Fibroblast of mammary gland (primary cell): ENCODE measurements at places on chromosomes 3 and 15.

- DNase-seq = peak; percentile 60
These were observed 597 bp upstream of the CAMK1 start for GRCh38 chr3:9770276-9770812.

GRCh38 chr3:13427662-13428603 is 7.8 kb upstream of the NUP210 start:
- DNase-seq = no peak

GRCh38 chr3:6216135-6217026 is 644.5 kb upstream of the GRM7 start:
- DNase-seq = no peak

- DNase-seq = no peak
These were observed 56.6 kb upstream of the TNIK start for GRCh38 chr3:171516765-171517164.

- DNase-seq = no peak
These were observed 34.4 kb downstream of the TFRC start for GRCh38 chr3:196047391-196048030.

DNA sequence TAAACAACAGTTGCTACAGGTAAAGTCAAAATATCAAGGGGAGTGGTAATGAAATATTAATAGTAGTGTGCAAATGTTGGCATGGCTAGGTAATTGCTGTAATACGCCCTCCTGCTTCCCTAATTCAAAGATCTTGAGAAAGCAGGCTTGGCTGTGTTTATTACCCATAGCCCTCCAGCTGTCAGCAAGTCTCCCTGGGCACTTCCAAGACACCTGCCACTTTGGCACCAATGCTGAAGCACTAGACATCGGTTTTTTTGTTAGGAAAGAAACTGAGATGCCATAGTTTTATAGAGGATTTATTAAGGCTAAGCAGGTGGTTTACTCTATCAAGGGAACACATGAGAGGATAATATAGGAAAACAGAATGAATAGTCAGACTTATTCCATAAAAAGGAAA is 64.4 kb downstream of the P2RY1 start:
- DNase-seq = no peak

DNA sequence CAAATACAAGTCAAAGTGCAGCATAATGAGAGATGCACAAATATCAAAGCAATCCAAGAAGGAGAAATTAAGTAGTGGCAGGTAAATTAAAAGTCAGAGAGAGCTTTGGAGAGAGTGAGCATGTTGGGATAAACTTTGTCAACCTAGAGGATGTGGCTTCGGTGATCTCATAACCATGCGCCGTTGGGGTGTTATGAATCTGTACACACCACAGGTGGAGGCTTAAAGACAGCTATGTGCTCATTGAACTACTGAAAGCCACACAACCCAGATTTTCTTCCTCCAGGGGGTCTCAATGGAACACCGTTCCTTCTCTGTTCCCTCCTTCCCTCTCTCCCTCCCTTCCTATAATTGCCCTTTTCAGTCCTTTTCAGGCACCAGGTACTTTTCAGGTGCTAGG is 52.0 kb downstream of the SUCNR1 start:
- peak; percentile 49 for DNase-seq

GRCh38 chr3:87076946-87077345 is 86.0 kb upstream of the VGLL3 start:
- peak; percentile 75 for DNase-seq

DNA sequence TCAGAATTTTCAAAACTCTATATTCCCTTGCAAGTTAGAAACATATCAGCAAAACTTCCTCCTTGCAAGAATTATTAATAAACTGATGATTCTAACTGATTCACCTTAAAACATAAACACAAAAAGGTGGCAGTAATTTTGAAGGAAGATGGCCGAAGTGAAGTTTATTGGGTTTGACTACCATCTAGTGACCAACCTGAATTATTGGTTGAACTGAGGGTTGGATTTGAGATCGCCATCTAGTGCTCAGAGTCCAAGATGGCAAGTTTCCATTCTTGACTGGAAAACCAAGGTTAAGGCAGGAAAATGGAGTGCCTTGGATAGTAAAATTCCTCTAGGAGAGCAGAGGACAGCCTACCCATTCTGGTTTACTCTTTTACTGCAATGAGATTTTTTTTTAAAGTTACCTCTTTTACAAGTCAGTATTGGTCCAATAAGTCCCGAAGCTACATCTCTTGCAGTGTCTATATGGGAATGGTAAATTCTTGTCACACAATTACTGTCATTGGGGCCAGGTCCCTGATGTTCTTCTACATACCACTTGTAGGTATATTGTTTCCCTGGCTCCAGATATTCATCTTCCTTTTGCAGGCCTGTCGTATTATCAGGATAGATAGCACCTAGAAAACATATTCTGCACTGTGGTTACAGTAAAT is 51.6 kb upstream of the CP start:
- peak; percentile 92 for DNase-seq

GRCh38 chr15:40255033-40255432 is 16.2 kb downstream of the PAK6 start:
- DNase-seq = no peak

- DNase-seq = peak; percentile 43
These were observed 121.1 kb downstream of the CBLB start for GRCh38 chr3:105747696-105748095.

DNA sequence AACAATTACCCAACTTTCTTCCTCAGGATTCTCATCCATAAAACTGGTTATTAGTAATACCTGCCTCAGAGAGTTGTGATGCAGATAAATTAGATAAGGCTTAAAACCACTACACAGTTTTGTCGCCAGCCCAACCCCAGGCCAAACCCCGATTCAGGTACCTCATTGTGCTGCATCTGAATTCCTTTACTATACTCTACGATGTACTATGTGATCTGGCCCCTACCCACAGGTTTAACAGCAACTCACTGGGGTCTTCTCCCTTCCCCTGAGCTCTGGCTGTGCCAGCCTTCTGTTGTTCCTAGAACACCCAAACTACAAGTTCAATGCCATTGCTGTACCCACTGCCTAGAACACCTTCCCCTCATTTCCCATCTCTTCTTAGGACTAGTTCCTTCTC is 64.6 kb downstream of the MYO5A start:
- DNase-seq = no peak

- DNase-seq = peak; percentile 64
These were observed 69.7 kb downstream of the SCN5A start for GRCh38 chr3:38579551-38580449.

DNA sequence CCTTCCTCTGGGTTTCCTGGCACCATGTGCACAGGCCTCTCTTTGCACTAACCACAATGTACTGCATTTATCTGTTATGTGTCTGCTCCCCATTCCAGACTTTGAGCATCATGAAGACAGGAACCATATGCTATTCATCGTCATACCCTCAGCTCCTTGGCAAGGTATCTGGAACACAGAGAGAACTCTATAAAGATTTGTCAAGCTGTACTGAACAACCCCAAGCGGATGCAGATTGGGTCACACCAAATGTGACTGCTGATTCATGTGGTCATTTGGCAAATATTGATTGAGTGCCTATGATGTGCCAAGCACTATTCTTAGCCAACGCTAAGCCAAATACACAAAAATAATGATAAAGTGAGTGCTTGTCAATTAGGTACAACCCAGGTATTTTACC is 7.5 kb upstream of the MEGF11 start:
- peak; percentile 4 for DNase-seq

- DNase-seq = no peak
These were observed 72.6 kb downstream of the ZBTB20 start for GRCh38 chr3:115074502-115074901.

DNA sequence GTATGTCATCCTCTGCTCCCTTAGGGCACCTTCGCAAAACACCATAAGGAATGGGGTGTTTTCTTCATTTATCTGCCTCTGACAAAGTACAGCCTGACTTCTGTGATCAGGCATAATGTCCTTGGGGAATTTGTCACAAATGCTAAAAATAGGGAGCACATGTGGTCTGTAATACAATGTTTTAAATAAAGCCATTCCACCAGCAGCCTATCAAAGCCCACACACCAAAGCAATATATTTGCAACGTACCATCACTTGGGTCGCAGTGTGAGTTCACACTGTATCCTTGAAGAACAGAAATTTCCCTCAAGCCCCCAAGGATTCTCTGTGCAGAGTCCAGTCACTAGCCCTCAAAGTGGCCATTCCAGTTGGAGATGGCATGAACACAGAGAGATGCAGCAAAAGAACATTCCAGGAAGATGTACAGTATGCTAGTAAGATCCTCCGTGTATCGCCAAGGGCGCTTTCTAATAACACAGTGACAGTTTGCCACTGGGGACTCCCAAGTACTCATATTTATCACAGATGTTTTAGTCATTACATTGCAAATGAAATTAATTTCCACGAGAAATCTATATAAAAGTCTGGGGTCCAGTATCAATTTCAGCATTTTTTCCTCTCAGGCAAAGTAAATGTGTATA is 246.7 kb downstream of the MCTP2 start:
- DNase-seq = no peak

DNA sequence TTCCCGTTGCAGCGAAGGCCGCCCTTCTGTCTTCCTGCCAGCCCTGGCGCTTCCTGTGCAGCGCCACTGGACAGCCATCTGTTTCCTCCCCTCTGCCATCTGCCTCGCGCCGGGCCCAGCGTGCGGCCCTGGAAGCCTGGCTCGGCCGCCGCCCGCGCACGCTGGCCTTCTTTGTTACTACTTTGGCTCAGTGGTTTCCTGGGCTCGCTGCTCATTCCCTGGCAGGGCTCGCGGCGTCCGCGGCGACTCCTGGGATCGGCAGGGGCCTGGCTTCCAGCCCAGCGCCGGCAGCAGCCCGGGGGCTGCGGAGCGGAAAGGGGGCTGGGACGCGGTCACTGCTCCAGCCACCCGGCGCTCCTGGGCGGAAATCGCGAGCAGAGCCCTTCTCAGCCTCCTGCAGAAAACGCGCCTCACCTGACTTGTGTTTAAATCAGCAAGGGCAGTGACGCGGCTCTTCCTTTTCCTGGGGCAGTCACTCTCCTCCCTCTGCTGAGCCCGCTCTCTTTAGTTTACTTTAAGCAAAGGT is 10.0 kb downstream of the CMTM7 start:
- peak; percentile 67 for DNase-seq

GRCh38 chr15:25416693-25417092 is 22.1 kb downstream of the UBE3A start:
- no peak for DNase-seq

DNA sequence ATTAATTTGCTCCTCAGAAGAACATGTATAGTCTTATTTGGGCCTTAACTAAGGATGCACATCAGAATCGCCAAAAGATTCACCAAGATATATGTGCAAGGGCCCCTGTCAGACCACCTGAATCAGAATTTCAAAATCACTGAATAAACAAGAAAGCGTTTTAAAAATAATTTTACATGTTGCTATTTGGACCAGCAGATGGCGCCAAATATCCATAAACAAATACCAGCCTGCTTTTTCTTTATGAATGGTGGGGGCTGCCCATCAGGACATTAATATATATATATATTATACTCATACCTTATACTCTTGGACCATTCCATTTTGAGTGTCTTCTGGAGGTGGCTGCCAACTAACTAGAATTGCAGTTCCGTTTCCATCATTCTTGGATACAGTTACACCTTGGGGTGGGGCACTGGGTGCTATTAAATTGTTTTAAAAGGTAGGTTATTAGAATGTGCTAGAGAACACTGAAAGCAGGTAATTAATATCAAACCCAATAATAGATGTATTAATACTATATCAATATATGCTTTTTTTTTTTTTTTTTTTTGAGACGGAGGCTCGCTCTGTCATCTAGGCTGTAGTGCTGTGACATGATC is 1108.3 kb downstream of the ROBO1 start:
- DNase-seq = peak; percentile 62

- peak; percentile 95 for DNase-seq
These were observed 27.0 kb upstream of the RNF7 start for GRCh38 chr3:141710888-141711616.

DNA sequence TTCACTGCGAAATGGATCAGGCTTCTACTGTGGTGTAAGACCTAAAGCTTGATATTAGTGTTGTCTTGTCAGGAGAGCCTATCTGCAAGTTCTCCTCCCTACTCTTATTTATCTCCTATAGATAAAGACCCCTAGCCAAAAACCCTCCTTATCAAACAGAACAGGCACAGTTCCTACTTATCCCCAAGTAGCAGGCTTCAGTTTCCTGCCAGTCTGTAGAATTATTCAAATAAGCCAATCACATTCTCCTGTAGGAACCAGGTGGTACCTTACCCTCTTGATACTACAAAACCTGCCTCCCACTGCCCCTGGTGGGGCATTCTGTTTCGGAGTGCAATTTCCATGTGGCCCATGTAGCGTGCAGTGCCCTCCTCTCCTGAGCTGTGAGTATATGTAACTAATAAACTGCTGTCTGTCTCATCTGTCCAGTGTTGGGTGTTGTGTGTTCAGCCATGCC is 28.7 kb downstream of the HDGFL3 start:
- DNase-seq = no peak

- peak; percentile 13 for DNase-seq
These were observed 2.1 kb upstream of the PRR20G start for GRCh38 chr3:127289706-127290575.
